ENCODE measurements at places on chromosomes 4 and X. TPM values are rescaled to one million over a fixed set of nuclear protein-coding genes. Genes with fewer than 3 reads are reported as not detected.

DNA sequence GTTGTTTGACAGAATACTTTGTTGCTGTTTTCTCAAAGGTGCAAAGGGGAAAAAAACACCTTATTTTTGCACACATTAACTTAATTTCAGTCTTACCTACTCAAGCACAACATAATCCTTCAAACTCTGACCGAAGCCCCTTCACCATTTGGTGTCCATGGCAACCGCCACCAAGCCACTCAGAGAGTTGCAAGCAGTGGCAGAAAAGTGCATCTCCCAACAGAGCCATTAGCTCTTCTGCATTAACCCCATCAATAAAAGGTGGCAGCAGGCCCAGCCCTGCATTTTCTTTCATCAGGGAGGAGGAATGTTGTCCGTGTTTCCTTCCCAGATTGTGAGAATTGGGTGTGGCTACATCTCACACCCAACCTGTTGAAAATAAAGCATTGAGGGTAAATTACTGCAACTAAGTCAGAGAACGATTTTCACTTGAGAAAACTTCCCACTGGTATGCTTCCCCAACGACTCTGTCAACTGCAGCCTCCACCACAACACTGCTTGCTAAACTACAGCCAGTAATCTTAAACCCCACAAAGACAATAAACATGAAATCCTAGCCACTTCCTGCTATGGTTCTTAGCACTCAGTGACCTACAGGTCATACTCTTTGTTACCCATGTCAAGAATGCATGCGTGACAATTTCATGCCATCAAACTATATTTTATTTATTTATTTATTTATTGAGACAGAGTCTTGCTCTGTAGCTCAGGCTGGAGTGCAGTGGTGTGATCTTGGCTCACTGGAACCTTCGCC lies 154.0 kb downstream of the GRIA3 start:
- no peaks in the 10 kb centered on the region for H3K36me3 ChIP-seq
- H3K27ac ChIP-seq, result no peak overlapping the region
- H3K4me3 ChIP-seq, result no peak overlapping the region
- no peaks in the 10 kb centered on the region for H3K27me3 ChIP-seq
- no peaks in the 10 kb centered on the region for H3K4me1 ChIP-seq

DNA sequence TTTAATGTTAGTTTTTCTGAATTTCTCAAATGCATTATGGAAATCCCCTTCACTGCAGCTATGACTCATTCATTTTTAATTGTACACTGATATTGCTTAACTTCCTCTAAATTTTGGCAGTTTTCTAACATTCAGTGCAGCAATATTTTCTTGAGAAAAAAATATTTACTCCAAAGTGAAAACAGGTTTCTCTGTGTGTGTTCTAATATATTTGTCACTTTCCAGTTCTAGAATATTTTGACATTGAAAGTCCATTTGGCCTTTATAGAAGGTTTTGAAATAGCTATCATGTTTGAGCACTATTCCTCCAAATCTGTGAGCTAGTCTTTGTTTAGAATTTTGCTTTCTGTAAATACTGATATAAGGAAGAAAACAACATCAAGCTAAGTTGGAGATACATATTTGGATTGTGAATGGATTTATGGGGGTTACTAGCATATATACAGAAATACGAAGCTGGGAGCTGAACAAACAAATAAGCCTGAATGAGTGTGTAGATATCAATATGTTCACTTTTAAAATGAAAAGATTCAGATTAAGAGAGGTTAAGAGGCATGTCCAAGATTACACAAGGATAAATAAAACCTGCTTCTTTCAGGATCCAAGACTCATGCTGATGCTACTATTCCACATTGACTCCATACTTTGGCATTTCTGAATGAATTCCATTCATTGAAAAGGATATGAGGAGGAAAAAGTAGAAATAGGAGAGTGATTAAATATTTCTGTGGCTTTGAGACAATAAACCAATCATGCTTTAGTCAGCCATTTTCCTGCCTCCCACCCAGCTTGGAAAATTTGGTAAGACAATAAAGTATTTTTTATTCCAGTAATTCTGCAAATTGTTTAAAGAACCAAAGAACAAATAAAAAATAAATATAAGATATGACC lies 57.3 kb upstream of the SLIT2 start:
- H3K4me1 ChIP-seq, result no peaks in the 10 kb centered on the region
- no peak for DNase-seq
- H3K27ac ChIP-seq, result no peak overlapping the region
- no peaks in the 10 kb centered on the region for H3K36me3 ChIP-seq
- no peak overlapping the region for H3K4me3 ChIP-seq

DNA sequence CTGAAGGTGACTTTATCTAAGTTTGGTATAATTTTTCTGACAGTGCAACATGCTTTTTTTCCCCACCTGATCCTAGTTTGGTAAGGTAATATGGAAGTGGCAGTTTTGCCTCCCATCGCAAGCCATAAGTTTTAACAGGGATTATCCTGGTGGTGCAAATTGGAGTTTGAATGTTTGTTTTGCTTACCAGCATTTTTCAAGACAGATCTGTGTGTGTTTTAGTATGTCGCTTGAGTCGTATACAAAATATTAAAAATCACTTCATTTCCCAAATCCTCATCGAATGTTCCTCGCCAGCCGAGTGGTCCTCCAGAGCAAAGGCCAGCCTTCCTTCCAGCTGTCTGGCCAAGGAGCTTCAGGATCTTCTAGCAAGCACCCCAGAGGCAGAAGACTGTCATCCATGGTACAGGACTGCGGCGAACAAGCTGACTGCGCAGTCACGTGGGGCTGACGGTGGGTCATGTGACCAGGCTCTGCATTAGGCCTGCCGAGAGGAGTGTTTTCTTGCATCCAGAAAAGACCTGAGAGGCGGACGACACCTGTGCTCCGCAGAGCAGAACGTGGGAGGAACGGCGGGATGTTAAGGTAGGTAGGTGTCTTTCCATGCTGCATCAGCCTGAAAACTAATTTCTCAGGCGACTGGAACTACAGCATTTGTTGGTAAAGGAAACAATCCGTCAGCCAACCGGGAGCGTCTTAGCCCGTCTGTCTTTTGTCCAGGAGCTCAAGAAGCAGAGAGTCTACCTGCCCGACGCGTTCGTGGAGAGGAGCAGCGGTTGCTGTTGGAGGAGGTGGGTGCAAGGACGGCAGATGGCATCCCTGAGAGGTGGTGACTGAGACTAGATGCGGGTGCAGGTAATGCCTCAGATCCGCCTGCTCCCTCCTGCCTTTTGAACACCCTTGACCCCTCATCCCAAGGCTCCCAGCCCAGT lies at the start of gene GPRASP3:
Gene GPRASP3, plus strand, starts transcription at position 507 of the 932 bp plus-strand sequence. CDS start 28,253 bp downstream, outside the sequence.
- H3K4me3 ChIP-seq, result no peak within 1 kb of the TSS
- H3K27ac ChIP-seq, result no peak within 1 kb of the TSS
- no peaks in the 10 kb centered on the region for H3K36me3 ChIP-seq
- no peak for DNase-seq

DNA sequence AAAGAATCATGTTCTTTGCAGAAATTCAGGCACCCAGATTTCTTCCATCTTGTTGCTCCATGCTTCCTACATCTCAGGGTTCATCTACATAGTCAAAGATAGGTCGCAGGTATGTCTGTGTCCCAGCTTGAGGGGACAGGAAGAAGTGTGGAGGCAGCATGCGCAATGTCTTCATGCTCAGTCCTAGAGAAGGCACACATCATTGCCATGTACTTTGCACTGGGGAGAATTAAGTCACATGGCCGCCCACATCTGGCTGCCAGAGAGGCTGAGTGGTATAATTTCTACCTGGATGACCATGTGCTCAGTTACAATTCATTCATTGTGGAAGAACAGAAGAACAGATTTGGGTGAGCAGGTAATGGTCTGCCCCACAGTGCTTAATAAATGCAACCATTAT lies 54.1 kb downstream of the GAB1 start:
- no peak overlapping the region for H3K27ac ChIP-seq
- no peak overlapping the region for H3K4me3 ChIP-seq
- no peak for DNase-seq
- no peaks in the 10 kb centered on the region for H3K36me3 ChIP-seq
- H3K27me3 ChIP-seq, result no peaks in the 10 kb centered on the region
- no peaks in the 10 kb centered on the region for H3K4me1 ChIP-seq

The PABPC1L2A gene
- polyA plus RNA-seq, result not detected

All from GM12878 (cell line).